IMR-90 (cell line): ENCODE measurements at places on chromosomes 1 and 21. TPM values are rescaled to one million over a fixed set of nuclear protein-coding genes. Genes with fewer than 3 reads are reported as not detected.

Gene MAP3K6
- total RNA-seq, result 4.8 and 5.3 TPM in 2 replicates

Gene HSD3B1
- not detected in 2 replicates for total RNA-seq

Gene CCDC17
- 0.18 and 0.56 TPM in 2 replicates for total RNA-seq

Gene PCBP3
- total RNA-seq, result 2.5 and 2.9 TPM in 2 replicates

Gene SLC44A5
- under 0.01 TPM in 2 replicates for total RNA-seq

Gene RGS1
- total RNA-seq, result not detected in 2 replicates

Gene CFAP107
- total RNA-seq, result not detected in 2 replicates

Gene INKA2
- total RNA-seq, result 1.7 and 2.2 TPM in 2 replicates

GRCh38 chr1:118042501-118042900 lies 113.0 kb downstream of the WDR3 start:
- peak; percentile 0 for DNase-seq

GRCh38 chr1:97304366-97304765 lies 582.8 kb downstream of the PTBP2 start:
- DNase-seq, result no peak

GRCh38 chr21:23401278-23401677 lies 2206.0 kb downstream of the MRPL39 start:
- DNase-seq, result no peak

GRCh38 chr21:38958323-38958705 lies 152.6 kb downstream of the ETS2 start:
- DNase-seq, result no peak

GRCh38 chr1:21586846-21587601 lies 77.8 kb downstream of the ALPL start:
- peak; percentile 91 for DNase-seq

DNA sequence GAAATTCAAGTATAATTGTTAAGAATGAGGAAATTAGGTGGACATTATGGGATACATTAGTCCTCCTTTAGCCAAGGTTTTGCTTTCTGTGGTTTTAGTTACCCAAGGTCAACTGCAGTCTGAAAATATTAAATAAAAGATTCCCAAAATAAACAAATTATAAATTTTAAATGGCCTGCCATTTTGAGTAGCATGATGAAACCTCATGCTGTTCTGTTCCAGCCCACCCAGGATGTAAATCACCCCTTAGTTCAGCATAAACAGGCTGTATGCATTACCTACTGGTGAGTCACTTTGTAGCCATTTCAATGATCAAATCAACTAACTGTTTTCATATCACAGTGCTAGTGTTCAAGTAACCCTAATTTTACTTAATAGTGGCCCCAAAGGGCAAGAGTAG lies 132.5 kb upstream of the LYPLAL1 start:
- peak; percentile 87 for DNase-seq

- DNase-seq, result no peak
Measured at GRCh38 chr1:173287785-173288184, 80.7 kb upstream of the TNFSF4 start.

- DNase-seq, result peak; percentile 69
Measured at GRCh38 chr1:42682739-42683531, 717 bp downstream of the YBX1 start.

GRCh38 chr1:226712742-226713419 lies 26.2 kb downstream of the ITPKB start:
- DNase-seq, result no peak

- no peak for DNase-seq
Measured at GRCh38 chr1:180425952-180426351, 76.4 kb downstream of the ACBD6 start.

- peak; percentile 44 for DNase-seq
Measured at GRCh38 chr21:34926803-34927467, 122.2 kb downstream of the RUNX1 start.

GRCh38 chr1:85554630-85555327 lies 25.8 kb upstream of the CCN1 start:
- DNase-seq, result peak; percentile 70

GRCh38 chr1:169879034-169879840 lies 14.5 kb downstream of the SCYL3 start:
- DNase-seq, result no peak

DNA sequence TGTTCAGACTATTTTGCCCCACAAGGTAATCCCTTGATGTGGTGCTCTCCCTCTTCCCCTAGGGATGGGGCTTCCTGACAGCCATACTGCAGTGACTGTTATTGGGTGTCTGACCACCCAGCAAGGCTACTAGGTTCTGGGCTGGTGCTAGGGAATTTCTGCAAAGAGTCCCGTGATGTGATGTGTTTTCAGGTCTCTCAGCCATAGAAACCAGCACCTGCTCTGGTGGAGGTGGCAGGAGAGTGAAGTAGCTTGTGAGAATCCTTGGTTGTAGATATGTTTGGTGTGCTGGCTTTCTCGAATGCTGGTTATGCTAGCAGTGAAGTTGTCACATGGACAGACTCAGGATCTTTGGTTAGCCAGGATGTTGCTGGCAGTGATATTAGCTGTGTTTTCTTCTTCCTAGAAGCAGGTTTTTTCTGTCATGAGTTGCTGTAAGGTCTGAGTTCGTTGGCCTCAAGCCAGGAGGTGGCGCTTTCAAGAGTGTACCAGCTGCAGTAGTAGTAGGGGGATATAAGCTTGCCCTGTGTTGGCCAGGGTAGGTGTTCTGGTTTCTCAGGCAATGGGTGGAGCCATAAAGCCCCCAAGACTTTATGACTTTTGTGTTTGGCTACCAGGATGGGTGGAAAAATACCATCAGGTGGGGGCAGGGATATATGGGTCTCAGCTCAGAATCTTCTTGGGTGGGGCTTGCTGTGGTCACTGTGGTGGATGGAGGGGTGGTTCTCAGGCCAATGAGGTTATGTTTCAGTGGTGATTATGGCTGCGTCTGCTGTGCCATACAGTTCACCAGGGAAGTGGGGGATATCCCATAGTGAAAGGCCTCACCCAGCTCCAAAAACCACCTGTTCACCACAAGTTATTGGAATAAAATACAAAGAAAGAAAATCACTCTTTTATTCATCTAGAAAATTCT lies 1112.3 kb downstream of the KCNT2 start:
- DNase-seq, result no peak

GRCh38 chr1:15714406-15715136 lies 21.5 kb upstream of the SLC25A34 start:
- peak; percentile 75 for DNase-seq

GRCh38 chr1:1435106-1435903 lies at the start of gene VWA1:
Gene VWA1 (plus strand): TSS chr1:1435690. CDS start chr1:1435749, 59 bp downstream.
- peak; percentile 58 for DNase-seq

DNA sequence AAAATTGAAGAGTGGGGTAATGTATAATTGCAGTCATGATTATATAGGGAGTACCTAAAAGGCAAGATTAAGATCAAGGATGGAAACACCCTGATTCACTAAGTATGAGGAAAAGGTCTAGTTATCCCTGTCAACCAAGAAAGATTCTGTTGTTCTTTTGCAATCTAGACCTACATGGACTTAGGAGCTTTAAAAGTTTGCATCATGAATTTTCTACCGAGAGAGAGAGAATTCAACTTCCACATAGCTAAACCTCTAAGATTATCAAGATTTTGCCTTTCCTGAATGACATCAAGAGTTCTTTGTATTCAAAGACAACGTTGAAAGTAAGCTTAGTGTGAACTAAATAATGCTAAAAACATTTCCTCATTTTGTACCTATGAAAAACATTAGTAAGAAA lies 78.8 kb upstream of the RBM34 start:
- DNase-seq, result no peak

- DNase-seq, result peak; percentile 97
Measured at GRCh38 chr21:34807146-34807880, 138.5 kb downstream of the CLIC6 start.

GRCh38 chr1:56797065-56797685 lies 22.0 kb downstream of the FYB2 start:
- DNase-seq, result no peak

DNA sequence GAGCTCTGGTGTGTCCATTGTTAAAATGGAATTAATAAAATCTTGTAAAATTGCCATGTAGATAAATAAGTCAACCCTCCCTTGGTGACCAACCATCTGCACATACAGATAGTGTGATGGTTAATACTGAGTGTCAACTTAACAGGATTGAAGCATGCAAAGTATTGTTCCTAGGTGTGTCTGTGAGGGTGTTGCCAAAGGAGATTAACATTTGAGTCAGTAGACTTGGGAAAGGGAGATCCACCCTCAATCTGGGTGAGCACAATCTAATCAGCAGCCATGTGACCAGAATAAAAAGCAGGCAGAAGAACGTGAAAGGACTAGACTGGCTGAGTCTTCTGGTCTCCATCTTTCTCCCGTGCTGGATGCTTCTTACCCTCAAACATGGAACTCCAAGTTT lies 174.8 kb downstream of the LTN1 start:
- DNase-seq, result no peak

GRCh38 chr1:175885326-175885725 lies 141.9 kb upstream of the TNR start:
- peak; percentile 64 for DNase-seq

GRCh38 chr1:209844695-209845407 lies 17.1 kb downstream of the UTP25 start:
- no peak for DNase-seq
